NCI-H1048 (cell line): ENCODE measurements at places on chromosomes 1 and 21.

DNA sequence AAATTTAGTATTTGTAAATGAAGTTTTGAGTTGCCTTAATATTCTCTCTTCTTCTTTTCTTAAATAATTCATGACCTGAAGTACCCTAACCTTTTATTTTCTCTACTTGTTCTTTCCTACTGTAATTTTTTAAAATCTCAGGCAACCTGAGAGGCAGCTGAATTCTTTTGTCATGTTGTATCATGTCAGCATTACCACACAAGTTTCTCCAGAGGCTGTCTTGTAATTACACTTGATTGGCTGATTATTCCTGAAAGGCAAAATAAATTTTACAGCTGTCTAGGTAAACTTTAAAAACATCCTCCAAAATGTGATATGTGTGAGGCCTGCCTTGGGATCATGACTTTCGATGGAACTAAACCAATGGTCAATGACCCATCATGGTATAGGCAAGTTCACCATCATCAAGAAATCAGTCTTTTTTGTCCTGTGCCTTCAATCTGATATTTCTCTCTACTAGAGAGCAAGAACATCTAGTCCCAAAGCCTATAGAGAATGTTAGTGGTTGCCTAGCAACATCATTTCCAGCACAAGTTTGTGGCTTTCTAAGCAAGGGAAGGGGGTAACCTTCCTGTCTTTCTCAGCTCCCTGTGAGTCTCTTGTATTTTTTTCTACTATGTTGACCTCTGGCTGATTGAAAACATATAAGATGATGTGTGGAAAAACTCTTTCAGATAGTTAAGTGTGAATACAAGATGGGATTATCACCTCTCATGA is 115.5 kb downstream of the GABPA start:
- DNase-seq = no peak

DNA sequence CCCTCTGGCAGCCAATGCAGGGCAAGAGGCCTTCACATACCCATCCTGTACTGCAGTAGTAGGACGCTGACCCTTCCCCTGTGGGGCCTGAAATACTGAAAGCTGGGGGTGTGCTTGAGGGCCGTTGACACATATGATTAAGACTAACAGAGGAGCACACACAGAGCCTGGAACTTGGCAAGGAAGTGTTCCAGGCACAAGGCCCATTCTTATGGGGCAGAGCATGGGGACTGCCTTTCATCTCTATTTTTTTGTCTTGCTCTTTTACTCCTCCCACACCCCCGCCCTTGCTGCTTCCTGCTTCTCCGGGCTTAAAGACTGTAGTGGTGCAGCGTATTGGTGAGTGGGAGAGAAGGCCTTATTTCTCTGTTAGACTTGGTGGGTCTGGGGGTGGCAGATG is 137.4 kb downstream of the BACH1 start:
- DNase-seq = no peak

DNA sequence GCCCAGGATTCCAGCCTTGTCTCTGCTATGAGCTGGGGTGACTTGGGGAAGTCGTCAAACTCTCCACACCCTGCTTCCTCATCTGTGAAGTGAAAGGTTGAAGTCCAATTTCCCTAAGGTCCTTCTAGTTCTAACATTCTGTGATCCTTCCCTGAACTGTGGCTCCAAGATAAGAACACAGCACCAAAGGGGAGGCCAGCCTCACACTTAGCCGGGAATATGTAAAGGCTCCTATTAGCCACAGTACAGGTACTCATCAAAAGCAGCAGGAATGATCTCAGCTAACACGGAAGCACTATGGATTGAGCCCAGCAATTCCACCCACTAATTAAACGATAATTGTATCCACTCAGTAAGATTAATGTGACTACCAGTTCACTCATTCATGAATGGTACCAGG is 4.0 kb downstream of the SLC30A10 start:
- no peak for DNase-seq

DNA sequence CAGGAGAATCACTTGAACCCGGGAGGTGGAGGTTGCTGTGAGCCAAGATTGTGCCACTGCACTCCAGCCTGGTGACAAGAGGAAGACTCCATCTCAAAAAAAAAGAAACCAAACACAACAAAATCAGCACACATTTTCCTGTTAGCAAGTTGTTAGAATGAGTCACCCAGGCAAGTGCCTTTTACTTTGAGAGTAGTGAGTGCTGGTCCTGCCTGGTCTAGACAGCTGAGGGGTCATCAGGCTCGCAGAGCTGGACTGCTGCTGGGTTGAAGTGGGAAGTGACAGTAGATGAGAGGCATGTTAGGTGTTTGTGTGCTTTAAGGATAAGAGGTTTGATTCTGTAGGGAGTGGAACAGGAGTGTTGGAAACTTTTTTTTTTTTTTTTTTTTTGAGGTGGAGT is 31.9 kb downstream of the GNPAT start:
- DNase-seq = no peak

DNA sequence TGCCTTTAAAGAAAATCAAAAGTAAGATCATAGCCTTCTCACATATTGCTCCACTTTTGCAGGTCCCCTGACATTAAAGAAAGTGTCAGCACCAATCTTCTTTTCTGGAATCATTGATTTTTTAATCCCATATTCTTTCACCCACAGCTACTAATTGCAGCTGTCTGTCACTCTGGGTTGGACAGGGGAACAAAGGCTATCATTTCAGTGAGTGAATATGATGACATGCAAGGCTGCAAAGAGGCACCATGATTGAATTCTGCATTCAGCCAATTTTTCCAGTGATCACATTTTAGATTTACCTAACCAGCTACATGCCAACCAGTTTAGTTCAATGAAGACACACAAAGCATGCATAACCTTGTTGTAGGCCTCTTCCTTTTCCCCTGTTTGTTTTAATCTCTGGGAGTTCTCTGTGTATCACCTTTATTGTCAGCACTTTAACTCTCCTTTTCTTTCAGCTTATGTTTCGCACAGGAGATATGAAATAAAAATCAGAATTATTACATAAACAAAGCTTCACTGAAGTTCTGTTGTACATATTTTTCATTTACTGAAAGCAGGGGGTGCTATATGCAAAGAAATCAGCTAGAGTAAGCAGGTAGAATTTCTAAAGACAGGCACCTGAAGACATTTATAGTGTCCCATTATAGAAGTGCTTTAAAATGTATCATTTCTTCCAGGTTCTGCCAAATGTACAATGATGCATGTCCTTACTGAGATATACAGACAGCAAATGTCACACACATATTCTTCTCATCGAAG is 584.8 kb downstream of the PLA2G4A start:
- no peak for DNase-seq

GRCh38 chr1:48207131-48207530 is 15.4 kb upstream of the SLC5A9 start:
- no peak for DNase-seq

- DNase-seq = no peak
These were observed 34.8 kb upstream of the TENT5C start for GRCh38 chr1:117570988-117571409.

- DNase-seq = no peak
These were observed at the start of gene FABP3 for GRCh38 chr1:31373056-31373896. Gene FABP3, minus strand, starts transcription at chr1:31373076. Its CDS starts 62 bp downstream, at chr1:31373014.

DNA sequence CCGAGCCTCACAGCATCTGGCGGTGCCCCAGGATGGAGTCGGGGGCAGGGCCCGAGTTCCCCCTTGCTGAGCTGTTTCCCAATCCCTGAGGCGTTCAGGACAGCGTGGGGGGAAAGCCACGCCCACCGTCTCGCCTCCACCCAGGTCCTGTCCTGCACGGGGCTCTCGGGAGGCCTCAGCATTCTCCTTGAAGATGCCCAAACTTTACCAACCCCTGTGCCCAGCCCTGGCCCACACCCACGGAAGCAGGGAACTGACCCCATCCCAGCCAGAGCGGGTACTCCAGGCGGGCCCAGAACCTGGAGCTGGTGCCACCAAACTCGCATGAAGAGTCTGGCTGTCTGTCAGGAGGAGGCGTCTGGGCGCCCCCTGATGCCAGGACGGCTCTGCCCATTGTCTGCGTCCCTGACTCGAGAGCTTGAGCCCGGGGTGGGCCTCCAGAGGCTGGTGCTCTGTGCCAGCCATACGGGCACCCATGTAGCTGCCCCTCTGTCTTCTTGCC is 35.3 kb upstream of the POFUT2 start:
- no peak for DNase-seq

- no peak for DNase-seq
These were observed 26.3 kb upstream of the ACTN2 start for GRCh38 chr1:236659792-236660587.

- no peak for DNase-seq
These were observed 4.2 kb downstream of the C1orf226 start for GRCh38 chr1:162385702-162386101.

- DNase-seq = no peak
These were observed 28.1 kb downstream of the KCTD3 start for GRCh38 chr1:215595231-215595630.

DNA sequence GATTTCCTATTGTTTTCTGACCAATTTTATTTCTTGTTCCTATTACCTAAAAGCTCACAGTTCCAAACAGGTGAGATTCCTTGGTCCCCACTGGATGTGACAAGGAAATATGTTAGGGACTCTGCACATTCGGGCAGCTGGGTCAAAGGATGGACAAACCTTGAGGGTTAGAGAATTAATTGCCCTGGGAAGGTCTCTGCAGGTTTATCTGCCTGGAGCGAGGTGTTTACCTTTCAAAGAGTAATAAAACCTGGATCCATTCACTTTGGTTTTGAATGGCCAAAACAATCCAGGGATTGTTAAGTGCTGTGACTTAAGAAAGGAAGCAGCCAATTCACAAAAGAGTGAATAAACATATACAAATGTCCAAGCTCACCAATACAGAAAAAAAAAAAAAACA is 33.6 kb upstream of the RAB4A start:
- DNase-seq = no peak

- DNase-seq = no peak
These were observed 161.5 kb downstream of the ADSS2 start for GRCh38 chr1:244289991-244290785.

DNA sequence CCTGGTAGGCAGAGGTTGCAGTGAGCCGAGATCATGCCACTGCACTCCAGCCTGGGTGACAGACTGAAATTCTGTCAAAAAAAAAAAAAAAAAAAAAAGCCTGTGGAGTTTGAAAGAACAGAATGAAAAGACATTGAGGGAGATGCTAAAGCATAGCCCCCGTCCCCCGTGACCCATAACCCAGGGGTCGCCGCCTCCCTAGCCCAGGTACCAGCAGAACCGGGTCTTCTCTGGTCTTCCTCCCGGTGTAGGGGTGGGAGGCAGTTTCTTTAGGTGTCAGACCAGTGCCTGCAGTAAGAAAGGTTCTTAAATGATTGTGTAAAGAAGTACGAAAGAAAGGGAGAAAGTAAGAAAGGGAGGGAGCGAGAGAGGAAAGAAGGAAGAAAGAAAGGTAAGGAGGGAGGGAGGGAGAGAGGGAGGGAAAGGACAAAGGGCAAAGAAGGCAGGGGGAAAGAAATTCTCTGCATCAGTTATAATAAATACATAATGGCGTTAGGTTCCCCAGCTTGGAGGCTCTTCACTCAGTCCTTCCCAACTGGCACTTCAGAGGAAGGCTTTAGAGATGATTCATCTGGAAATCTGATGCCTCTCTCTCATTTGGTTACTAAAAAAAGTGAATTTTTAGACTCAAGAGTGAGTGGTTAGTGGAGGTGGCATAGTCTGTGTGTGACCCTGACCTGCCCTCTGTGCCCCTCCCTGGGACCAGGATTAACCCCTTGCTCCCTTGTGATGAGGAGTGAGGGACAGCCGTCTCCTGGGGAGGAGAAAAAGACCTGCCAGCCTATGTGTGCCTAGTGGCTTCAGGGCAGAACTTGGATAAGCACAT is 1.1 kb downstream of the IL24 start:
- no peak for DNase-seq

DNA sequence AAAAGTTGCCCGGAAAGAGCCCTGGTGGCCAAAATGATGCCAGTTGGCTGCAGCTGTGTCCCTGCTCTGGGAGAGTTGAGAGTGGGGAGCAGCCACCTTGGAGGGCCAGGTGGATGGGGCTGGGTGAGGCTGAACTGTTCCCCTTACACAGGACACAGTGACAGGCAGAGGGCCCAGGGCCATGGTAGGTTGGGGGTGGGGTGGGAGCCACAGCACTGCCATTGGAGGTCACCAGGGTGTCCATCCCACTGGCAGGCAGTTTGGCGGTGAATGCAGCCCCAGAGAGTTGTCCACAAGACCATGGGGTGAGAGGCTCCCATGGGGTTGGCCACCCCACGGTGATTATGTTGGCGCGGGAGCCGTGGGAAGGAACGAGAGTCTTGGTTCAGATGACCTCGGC is 87.7 kb downstream of the POFUT2 start:
- DNase-seq = no peak

- no peak for DNase-seq
These were observed 110.9 kb downstream of the KCNN3 start for GRCh38 chr1:154759196-154759595.

- no peak for DNase-seq
These were observed 58.9 kb downstream of the NVL start for GRCh38 chr1:224271106-224271505.

- no peak for DNase-seq
These were observed 601.0 kb downstream of the NUF2 start for GRCh38 chr1:163922743-163923201.

DNA sequence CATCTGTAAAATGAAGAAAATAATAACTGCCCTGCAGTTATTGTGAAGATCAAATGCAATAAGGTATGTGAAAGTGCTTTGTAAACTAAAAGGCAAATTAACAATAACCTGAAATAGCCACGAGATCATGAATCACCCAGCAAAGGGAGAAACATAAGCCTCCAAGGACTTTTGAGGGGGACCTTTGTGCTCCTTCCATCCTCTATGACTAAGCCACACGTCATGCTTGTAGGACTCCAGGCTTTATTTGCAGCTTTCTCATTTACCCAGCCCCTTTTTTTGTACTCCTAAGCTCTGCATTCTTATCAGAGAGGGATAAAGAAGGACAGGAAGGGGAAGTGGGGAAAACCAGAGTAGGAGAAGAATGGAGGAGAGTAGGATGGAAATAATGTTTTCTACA is 115.1 kb downstream of the PROX1 start:
- no peak for DNase-seq

DNA sequence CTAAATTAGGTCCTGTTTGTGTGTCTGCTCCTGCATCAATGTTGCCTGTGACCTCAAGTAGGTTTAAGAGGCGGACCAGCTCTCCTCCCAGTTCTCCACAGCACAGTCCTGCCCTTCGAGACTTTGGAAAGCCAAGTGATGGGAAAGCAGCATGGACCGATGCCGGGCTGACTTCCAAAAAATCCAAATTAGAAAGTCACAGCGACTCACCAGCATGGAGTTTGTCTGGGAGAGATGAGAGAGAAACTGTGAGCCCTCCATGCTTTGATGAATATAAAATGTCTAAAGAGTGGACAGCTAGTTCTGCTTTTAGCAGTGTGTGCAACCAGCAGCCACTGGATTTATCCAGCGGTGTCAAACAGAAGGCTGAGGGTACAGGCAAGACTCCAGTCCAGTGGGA is 79.9 kb downstream of the PRDM2 start:
- no peak for DNase-seq

DNA sequence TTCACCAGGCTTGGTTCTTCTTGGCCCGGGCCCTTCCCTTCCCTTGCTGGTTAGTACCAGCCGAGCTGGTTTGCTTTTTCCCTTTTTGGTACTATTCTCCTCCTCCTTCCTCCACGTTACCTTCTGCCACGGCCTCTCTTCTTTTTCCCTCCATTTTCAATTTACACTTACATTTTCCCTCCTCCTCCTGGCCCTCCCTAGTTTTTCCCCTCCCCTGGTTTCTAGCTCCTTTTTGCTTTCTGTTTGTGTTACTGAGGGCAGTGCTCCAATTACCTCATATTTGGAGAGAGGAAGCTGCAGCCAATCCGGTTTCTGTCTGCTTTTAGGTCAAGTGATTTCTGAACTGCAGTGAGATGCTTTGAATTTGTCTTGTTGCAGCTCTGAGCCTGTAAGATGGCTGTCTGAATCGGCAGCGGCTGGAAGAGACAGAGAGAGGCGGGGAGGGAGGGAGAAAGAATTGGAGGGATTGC is 63.7 kb downstream of the MACF1 start:
- no peak for DNase-seq

GRCh38 chr1:179297105-179297378 is 3.4 kb downstream of the SOAT1 start:
- no peak for DNase-seq
